ENCODE measurements at places on chromosomes 16 and 17.

GRCh38 chr17:12341328-12341727, 320.7 kb downstream of the MAP2K4 start:
- DNase-seq = no peak

- DNase-seq = peak; percentile 46
Measured at GRCh38 chr17:47695429-47696376, 1.7 kb downstream of the TBKBP1 start.

DNA sequence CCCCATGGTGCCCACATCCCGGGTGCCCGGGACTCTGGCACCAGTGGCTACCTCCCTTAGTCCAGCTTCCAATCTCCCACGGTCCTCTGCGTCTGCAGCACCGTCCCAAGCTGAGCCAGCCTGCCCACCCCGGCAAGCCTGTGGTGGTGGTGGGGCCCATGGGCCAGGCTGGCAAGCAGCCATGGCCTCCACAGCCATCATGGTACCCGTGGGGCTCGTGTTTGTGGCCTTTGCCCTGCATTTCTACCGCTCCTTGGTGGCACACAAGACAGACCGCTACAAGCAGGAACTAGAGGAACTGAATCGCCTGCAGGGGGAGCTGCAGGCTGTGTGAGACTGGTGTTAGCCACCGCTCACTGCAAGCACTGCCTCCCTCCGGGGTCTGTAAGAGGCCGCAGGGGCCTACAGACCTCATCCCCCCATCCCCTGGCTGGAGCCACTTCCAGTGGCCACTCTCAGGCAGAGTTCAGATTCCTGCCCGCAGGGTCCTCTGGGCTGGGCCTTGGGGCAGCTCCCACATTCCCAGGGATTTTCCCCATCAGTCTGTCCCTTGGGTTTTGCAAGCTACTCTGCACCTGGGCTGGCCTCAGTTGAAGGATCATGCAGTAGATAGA, 3.9 kb upstream of the SETD1A start:
- DNase-seq = peak; percentile 82

DNA sequence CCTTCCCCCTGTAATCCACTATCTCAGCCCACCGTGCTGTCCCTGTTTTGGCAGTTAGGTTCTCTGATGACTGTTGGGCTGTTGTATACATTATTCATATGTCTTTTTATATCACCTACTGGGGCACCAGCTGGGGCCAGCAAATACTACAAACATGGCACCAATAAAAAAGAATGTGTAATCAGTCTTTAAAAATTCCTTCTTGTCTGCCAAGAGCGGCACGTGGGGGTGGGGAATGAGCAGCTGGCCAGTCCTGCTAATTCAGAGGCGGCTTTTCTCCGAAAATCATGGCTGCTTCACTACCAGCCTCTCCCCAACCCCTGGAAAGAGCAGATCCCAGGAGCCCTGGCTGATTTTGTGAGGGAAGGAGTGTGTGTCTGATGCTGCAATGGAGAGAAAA, 77.7 kb upstream of the EEF2KMT start:
- peak; percentile 44 for DNase-seq

DNA sequence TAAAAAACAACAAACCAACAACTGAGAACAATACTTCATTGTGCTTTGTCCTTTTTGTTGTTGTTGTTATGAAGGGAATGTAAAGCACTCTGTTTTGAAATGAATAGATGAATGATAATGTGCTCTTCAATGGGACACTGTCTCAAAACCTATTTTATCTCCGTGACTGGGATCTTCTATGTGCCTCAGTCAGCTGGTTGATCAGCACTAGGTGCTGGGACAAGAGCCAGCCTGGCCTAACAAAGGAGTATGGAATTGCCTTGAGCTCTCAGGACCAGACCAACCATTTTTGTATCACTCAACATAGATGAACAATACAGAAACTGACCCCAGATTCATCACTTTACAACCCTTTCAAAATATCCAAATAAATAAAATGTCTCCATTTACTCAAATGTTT, 440.2 kb downstream of the KCNJ2 start:
- DNase-seq = no peak

DNA sequence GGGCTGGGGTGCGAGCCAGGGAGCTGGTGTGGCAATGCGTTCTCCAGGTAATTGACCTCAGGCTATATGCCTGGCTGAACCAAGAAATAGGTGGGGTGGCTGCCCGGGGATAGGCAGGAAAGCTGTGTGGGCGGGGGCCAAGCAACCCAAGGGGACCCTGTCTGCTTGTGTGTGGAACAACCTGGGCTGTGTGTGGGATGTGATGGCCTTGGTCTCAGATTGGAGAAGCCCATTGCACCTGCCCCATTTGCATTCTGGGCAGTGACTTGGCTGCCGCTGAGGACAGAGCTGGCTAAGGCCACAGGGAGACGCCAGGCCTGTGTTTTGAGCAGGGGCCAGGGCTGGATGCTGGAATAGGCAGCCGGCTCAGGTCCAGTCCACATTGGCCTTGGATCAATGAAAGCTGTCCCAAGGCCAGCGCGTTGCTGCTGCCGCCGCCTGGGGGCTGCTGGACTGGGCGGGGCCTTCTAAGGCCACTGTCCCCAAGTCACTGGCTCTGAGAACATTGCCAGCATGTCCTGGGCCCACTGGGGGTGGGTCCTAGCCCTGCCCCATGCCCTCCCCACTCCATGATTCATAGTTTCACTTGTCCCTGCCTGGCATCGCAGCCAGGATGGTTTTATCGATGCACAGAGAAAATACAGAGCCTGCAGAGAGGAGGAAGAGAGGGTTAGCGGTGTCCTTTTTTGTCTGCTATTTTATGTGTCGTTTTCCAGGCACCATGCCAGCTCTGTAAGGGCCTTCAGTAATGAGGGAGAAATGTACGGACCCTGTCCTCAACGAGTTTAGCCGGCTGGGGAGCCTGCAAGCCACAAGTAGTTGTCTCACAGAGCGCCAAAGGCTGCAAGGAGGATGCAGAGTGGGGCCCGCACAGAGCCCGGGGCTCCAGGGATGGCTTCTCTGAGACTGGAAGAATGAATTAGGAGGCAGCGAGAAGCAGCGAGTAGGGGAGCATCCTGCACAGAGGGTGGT, 43.9 kb downstream of the NKD1 start:
- no peak for DNase-seq

GRCh38 chr16:2308089-2308962, 32.2 kb downstream of the ABCA3 start:
- DNase-seq = no peak

GRCh38 chr16:4315186-4316107, at the start of gene GLIS2:
GLIS2 (plus strand) TSS chr16:4316067; CDS start chr16:4332281, 16,214 bp downstream.
- peak; percentile 82 for DNase-seq

DNA sequence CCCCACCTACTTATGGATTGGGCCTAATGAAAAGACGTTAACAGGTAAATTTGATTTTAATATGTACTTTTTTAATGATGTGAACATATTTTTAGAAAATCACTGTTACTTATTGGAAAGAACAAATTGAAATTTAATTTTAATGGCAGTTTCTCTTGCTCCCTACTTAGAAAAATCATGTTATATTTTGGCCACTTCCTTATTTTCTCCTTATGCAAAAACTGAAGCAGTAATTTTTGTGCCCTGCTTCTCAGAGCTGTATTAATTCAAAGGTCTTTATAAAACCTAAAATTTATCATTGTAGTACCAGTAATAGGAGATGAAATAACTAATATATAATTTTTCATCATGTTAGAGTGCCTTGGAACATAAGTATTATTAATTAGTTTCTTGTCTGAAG, 2.8 kb downstream of the ZPBP2 start:
- DNase-seq = no peak

DNA sequence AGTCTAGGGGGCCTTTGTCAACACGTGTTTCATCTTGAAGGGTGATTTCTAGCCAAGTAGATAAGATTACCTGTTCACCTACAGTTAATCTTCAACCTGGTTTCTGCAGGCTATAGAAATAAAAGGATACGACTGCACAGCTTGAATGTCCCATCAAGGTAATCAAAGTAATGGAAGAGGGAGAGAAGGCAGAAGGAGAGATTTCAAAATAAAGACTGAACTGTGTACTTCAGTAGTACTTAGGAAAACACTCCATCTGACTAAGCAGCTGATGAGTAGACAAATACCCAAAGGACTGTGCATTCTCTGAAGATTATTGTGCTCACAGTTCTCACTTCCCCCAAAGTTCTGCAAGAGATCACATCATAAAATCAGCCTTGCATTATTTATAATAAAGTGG, 5.8 kb upstream of the RFFL start:
- DNase-seq = no peak

DNA sequence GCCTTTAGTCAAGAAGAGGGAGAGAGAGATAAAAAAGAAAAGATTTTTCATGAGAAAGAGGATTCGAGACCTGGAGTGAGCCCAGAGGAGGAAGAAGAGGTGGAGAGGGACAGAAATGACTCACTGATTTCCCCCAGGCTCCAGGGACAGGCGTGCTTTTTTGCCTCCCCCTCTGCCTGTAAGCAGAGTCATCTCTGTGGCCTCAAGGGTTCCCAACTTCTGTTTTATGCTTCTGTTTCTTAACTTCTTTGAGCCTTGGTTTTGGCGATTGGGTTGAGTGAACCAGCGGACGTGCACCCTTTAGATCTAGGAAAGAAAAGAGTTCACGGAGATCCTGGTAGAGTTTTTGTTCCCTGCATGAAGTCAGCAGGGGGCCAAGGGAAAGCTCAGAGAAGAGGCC, 147.9 kb upstream of the NOL11 start:
- DNase-seq = no peak

DNA sequence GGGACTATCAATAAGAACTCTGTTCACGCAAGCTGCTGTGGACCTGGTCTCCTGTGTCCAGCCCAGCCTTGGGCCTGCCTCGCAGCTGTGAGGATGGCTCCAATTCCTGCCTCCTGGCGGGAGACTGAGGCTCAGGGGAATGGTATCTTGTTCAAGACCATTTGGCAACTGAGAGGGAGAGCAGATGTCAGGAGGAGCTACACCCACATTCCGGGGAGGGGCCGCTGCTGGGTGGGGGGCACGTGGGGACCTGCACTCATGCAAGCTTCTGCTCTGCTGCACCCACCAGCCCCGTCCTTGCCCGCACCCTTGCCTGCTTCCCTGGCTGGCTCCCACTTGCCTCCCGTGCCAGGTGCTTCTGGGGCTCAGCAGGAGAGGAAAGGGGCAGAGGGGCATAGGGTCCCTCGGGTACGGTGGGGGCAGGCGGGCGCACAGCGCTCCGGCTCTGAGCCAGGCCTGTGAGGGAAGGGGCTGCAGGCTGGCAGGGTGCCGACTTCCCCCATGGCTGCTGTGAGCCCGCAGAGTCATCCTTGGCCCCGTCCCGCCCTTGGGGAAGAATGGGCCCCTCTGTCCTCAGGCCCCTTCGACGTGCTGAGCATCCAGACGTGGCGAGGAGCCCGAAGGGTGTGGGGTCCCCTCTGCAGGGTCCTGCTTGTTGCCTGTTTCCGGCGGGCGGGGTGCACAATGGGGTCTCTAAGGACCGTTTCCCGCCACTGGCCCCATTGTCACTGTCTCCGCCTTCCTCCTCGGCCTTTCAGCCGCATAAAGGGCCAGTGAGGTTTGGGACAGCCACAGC, 2.7 kb downstream of the METRN start:
- no peak for DNase-seq

DNA sequence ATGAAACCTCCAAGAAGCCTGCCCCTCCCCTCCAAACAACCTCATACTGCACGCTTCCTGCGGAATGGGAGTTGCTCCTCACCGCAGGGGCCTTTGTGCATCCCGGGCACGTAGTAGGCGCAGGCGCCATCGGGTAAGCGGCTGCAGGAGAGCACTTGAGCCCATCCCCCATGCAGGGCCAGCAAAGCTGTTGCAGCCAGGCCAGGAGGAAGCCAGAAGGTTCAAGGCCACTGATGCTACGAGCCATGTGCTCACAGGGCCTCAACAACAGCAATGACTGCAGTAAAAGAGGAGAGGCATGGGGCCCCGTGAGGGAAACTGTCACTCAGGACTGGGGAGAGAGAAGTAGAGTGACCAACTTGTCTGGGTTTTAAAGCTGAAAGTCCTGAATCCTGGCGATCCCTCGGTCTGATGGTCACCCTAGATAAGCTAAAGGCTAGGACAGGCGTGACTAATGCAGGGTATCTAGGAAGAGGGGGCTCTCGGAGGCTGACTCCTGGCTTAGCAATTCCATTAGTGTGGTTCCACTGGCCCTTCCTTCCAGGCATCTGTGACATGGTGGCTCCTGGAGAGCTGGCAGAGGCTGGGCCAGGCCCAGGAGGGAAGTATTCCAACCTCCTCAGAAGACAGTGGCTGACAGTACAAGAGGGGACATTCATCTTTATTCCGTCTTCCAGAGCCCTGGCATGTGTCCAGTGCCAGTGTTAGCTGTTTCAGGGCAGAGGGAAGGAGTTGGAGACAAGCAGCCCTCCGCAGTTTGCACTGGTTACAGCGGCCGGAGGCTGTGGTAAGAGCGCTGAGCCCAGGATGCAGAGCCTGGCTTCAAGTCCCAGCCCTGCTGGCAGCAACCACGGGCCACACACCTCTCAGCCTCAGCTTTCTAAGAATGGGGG, 20.8 kb downstream of the GOSR2 start:
- DNase-seq = no peak

DNA sequence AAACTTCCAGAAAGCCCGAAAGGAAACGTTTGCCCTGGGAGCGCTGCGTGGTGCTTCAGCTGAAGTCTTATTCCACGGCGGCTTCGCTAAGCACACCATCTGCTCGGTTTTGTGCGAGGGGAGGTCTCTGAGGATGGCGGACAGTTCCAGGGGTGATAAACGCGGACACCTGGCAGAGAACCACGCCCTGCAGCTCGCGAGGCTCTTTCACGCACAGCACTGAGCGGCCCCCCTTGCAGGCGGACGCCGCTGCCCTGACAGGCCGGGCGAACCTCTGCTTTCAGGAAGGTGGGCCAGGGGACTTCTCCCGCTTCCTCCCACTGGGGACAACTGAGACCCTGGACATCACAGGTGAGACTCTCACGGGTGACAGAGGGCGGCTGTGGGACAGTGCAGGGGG, 3.7 kb downstream of the MVD start:
- DNase-seq = no peak

DNA sequence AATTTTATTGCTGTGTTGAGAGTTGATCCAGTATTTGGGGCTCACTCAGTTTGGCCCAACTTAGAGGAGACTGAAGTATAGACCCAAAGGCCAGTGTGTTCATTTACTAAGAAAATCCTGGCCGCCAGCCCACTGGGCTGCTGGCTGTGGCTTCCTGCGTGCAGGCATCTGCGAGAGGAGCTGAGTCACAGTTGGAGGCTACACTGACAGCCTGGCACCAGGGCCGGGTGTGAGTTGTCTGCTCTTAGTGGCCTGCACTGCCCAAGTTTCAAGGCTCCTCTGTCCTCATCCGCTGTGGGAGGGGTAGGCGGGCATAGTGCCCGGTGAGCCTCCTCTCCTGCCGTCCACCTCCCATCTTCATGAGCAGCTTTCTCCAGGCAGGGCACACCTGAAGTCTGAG, 54.2 kb downstream of the PLD6 start:
- DNase-seq = peak; percentile 75

GRCh38 chr16:49779979-49780378, 75.9 kb downstream of the ZNF423 start:
- no peak for DNase-seq

Data from muscle of back (tissue), 13 donors.